ENCODE measurements at places on chromosomes 7 and 10.
A peak's percentile ranks its signal among the peaks of the same experiment; 100 is the strongest.

GRCh38 chr7:97732565-97733275 is 834 bp downstream of the TAC1 start:
- DNase-seq, result no peak

- DNase-seq, result peak; percentile 55
These were observed 96.4 kb downstream of the COBL start for GRCh38 chr7:51220226-51220625.

GRCh38 chr10:79103585-79103984 is 34.8 kb downstream of the ZMIZ1 start:
- DNase-seq, result no peak

DNA sequence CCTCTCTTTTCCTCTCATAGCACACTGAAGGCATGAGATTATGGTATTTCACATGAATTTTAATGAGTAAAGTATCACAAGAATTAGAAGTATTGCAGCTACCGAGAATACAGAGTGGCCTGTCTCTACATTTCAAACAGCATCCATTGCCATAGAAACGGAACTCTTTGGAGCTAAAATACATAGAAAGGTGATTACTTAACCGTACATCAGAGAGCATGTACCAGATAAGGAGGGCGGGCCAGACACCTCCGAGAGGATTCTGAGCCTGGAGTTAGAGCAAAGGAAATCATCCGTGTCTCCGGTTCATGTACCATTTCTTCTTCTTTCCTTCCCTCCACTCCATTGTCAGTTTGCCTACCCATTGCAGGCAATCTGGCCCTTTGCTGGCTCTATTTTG is 196.7 kb downstream of the KLF6 start:
- no peak for DNase-seq

- no peak for DNase-seq
These were observed 216.0 kb upstream of the AGK start for GRCh38 chr7:141335164-141335563.

DNA sequence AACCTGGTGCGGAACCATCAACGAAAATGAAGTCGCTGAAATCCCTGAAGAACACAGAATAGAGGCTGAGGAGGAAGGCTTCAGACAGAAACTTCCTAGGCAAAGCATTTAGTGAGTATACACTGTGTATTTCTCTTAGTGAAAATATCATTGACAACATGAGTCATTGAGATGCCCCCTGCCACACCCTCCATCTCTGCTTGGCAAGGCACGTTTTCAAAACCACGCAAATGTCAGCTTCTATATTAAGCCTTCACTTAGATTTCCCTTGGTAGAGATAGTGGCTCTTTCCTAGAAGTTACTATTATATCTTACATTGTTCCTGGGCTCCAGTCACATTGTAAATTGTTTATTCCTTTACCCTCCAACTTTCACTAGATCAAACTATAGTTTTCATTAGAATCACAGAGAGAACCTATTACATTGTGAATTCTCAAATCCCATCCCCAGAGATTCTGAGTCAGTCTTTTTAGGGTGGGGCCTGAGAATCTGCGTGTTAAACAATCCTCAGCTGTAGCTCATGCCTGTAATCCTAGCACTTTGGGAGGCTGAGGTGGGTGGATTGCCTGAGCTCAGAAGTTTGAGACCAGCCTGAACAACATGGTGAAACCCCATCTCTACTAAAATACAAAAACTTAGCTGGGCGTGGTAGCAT is 4.6 kb upstream of the SKAP2 start:
- DNase-seq, result no peak
